ENCODE measurements at places on chromosomes 13 and 19.

GRCh38 chr13:28326056-28326455 lies 168.9 kb downstream of the FLT1 start:
- no peaks in the 10 kb centered on the region for H3K36me3 ChIP-seq
- no peaks in the 10 kb centered on the region for H3K27me3 ChIP-seq
- no peak for DNase-seq
- H3K4me3 ChIP-seq = no peak overlapping the region
- no peak overlapping the region for H3K27ac ChIP-seq

DNA sequence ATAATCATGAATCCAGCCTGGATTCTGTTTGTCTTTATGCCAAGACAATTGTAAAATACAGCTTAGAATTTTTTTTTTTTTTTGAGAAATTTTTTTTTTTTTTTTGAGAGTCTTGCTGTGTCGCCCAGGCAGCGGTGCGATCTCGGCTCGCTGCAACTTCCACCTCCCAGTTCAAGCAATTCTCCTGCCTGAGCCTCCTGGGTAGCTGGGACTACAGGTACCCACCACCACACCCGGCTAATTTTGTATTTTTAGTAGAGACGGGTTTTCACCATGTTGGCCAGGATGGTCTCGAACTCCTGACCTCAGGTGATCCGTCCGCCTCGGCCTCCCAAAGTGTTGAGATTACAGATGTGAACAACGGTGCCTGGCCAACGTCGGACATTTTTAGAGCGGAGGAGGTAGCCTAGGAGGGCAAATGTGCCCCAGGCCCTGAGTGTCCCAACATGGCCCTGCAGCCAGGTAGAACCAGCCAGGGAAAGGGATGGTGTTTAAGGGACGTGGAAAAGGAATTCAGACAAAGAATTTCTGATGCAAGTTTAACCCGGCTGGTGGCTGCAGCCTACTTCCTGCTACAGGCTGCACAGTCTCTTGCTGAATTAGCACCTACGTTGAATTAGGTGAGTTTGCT lies 89.8 kb downstream of the GNG7 start:
- peaks cover under 1% of the 10 kb centered on the region for H3K27me3 ChIP-seq
- no peak for DNase-seq
- no peak overlapping the region for H3K27ac ChIP-seq
- H3K4me3 ChIP-seq = no peak overlapping the region

DNA sequence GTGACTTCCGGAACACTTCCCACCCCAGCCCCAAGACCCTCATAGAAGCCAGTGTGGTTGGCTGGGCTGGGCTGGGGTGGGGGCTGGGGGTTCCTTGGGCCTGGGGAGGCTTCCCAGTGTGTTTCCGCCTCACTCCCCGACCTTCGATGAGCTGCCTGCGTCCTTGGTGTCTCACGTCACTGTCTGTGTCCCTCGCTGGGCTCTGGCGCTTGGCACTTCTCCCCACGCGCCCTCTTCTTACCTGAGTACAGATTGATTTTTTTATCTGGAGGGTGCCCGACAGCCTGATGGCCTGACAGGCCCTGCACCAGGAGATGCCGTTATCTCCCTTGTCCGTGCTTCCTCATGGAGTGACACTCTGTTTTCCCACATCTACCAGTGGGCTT lies 7.6 kb upstream of the GRIN3B start:
- peaks cover 7% of the 10 kb centered on the region for H3K27me3 ChIP-seq
- peaks cover 18% of the 10 kb centered on the region for H3K36me3 ChIP-seq
- no peak overlapping the region for H3K4me3 ChIP-seq
- no peak for DNase-seq
- H3K4me1 ChIP-seq = peaks cover 25% of the 10 kb centered on the region

DNA sequence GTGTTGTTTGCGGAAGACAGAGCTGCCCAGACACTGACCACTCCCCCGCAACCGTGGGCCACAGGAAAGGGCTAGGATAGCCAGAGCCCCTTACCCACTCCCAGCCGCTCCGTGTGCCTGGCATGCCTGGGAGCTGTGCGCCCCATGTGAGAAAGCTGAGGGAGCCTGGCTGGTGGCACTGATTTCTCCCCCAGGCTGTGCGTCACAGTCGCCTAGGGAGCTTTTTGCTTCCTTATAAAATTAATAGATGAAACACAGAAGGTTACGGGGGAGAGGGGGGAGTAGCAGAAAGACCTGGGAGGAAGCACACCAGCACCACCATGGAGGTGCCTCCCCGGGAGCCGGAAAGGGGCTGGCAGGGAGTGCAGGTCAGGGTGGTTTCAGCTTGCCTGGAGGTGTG lies 24.7 kb downstream of the DPF1 start:
- H3K4me1 ChIP-seq = no peaks in the 10 kb centered on the region
- DNase-seq = no peak
- no peaks in the 10 kb centered on the region for H3K27me3 ChIP-seq
- no peak overlapping the region for H3K4me3 ChIP-seq
- H3K36me3 ChIP-seq = peaks cover 5% of the 10 kb centered on the region

GRCh38 chr13:99124794-99125316 lies 75.8 kb upstream of the UBAC2 start:
- H3K4me1 ChIP-seq = peaks cover 31% of the 10 kb centered on the region
- peak; percentile 32 for DNase-seq
- H3K36me3 ChIP-seq = peaks cover 3% of the 10 kb centered on the region
- H3K27ac ChIP-seq = peak overlapping the region; percentile 80
- peak overlapping the region; percentile 13 for H3K4me3 ChIP-seq
- peaks cover 6% of the 10 kb centered on the region for H3K27me3 ChIP-seq
